ENCODE measurements at places on chromosomes 11 and 22.

DNA sequence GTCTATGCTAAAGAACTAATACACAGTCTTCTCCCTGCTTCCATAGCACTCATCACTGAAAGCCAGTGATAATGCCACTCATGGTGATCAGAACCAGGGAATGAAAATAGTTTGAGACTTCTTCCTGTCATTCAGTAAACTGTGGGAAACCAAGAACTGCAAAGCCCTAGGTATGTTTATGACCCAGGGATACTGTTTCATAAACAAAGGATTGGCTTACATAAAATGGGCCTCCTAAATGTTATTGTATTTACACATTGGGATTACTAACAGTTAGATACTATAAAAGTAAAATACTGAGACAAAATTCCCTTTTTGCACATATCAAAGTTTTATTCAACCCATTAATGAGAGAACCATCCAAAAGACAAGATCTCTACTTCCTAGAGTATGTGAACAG is 21.3 kb upstream of the CWF19L2 start:
- no peak for DNase-seq

DNA sequence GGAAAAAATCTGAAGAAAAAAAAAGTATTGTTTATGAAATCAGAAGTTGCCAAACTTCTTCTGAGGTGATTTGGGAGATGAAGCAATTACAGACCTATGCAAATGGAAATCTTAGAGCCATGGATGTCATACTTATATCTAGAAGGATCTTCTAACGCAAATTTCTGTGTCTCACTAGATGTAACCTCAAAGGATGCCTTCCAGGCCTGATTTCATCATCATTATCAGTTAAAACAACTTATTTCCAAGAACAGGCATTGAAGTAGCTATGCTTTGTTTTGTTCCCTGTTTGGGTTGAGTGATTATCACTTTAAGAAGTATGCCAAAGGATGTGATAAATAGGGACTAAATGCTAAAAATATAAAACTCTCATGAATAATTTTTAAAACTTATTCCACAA is 43.9 kb upstream of the ANGPTL5 start:
- no peak for DNase-seq

DNA sequence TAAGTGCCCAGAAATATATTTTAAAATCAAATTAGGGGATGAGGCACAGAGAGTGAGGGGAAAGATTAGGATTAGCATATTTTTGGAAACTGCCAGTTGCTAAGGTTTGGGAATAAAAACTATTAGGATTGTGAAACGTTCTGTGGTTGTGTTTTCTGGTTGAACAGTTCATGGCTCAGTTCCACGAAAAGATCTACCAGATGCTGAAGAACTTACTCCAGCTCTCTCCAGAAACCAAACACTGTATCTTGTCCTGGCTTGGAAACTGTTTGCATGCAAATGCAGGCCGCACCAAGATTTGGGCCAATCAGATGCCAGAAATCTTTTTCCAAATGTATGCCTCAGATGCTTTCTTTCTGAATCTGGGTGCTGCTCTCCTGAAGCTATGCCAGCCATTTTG is 15.3 kb downstream of the UBE4A start:
- DNase-seq: no peak

DNA sequence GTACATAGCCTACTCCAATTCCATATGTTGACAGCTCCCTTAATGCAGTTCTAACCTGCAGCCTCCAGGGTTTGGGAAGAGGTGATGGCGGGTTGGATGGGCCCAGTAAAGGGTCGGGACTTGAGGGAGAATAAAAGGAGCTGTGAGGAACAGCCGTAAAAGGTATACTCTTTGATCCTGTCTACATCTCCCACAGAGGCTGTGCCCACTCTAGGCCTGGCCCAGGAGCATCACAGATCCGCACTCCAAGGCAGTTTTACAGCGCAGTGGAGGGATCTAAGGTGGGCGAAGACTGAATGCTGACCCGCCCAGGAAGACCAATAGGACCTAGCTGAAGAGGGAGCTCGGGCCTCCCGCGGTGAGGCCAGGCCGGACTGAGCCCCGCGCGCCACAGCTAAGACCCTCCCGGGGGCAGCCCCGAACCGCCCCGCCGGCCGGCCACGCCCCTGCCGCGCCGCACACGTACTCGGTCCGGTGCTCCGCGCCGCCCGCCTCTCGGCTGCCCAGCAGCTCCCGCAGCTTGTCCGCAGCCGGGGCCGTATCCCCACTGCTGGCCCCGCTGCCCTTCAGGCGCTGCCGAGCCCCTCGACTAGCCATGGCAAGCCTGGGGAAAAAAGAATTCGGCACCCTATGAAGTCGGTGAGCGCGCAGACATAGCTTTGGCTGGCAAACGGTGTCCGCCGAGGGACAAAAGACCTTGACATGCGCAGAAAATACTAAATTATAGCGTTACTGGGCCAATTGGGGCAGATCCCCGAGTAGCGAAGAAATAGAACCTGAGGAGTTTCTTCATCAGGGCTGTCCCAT is at the start of gene ALG9:
Gene ALG9 (minus strand): TSS at position 696 of the 807 bp plus-strand sequence. CDS start 99 bp downstream, at position 597.
- peak; percentile 77 for DNase-seq

- DNase-seq: no peak
Observed at GRCh38 chr11:17021511-17021910, 7.3 kb upstream of the PLEKHA7 start.

- no peak for DNase-seq
Observed at GRCh38 chr11:123188508-123189165, 6.4 kb downstream of the CLMP start.

GRCh38 chr11:60164550-60165075 is 18.3 kb downstream of the MS4A6A start:
- DNase-seq: no peak

GRCh38 chr22:38966942-38967341 is 9.5 kb downstream of the APOBEC3A start:
- DNase-seq: no peak

GRCh38 chr11:45454917-45455401 is 168.8 kb upstream of the SYT13 start:
- DNase-seq: no peak

DNA sequence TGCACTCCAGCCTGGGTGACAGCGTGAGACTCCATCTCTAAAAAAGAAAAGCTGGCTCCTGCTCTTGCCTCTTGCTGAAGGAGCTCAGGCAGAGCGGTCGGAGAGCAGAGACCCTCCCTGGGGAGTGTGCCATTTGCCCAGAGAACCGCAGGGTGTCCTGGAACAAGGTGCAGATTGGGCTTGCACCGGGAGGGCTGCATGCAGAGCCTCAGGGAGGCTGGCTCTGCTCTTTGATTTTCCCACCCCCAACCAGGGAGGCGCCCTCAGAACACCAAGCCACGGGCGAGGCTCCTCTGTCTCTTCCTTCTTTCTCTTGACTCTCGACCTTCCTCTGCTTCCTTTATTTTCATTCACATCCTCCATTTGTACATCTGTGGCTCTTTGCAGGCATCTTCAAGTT is 889.1 kb downstream of the OPCML start:
- no peak for DNase-seq

GRCh38 chr22:46159212-46159611 is 8.9 kb downstream of the PPARA start:
- no peak for DNase-seq

- no peak for DNase-seq
Observed at GRCh38 chr22:39940757-39941305, 19.4 kb upstream of the TMA7B start.

- DNase-seq: no peak
Observed at GRCh38 chr11:123718063-123718462, 23.4 kb downstream of the ZNF202 start.

All from stimulated activated CD8-positive, alpha-beta memory T cell treated with anti-CD3 and anti-CD28 coated beads, Interleukin-15, amount 100 ng/mL, for 4 hours (primary cell).